Midbrain (tissue), 1 donor: ENCODE measurements at places on chromosomes 6 and 20.

GRCh38 chr6:111722179-111722731, 116.6 kb upstream of the TRAF3IP2 start:
- DNase-seq: no peak

DNA sequence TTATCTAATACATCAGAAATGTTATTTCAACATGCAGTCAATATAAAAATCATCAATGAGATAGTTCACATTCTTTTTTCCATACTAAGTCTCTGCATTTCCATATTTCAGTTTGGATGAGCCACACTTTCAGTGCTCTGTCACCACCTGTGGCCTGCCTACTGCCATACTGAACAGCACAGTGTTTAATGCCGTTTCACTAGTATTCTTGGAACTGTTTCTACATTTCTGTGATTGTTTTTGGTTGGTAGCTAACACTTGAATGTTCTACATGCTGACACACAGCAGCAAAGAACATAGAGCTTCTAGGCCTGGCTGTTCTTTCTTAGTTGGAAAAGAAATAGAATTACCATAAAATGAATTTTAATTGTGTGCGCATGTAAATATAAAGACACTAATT, 61.4 kb upstream of the KIF25 start:
- DNase-seq: no peak

DNA sequence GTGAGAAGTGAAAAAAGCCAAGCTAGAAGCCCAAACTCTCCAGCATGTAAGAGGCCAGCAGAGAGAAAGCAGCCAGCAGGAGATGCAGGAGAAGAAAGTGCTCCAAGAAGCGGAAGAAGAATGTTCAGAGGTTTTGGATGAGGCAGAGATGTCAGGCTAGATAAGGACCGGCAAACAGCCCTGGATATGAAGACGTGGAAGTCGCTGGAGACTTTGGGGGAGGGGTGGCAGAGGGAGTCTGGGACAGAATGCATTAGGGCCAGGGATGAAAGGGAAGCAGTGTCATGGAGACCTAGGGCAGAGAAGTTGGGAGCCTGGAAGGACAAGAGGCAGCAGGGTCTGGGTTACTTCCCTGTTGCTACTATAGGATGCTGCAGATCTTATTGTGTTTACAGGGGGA, 5.3 kb upstream of the SCUBE3 start:
- DNase-seq: no peak

DNA sequence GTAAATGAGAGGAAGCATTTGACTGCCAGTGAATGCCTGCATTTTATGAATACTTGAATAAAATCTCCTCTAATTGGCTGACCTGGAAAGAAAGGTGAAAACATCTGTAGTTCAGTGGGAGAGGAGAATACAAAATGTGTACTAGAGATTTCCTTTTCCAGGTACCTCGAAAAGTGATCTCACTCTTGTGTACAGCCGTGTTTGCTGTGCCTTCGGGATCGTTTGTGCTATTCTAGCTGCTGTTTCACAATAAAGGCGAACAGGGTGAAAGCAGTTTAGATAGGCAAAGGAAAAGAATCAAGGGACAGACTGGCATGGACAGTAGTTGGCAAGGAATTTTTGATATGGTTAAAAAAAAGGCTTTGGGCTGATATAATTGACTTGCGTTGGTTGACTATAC, 112.3 kb downstream of the ARID1B start:
- no peak for DNase-seq

DNA sequence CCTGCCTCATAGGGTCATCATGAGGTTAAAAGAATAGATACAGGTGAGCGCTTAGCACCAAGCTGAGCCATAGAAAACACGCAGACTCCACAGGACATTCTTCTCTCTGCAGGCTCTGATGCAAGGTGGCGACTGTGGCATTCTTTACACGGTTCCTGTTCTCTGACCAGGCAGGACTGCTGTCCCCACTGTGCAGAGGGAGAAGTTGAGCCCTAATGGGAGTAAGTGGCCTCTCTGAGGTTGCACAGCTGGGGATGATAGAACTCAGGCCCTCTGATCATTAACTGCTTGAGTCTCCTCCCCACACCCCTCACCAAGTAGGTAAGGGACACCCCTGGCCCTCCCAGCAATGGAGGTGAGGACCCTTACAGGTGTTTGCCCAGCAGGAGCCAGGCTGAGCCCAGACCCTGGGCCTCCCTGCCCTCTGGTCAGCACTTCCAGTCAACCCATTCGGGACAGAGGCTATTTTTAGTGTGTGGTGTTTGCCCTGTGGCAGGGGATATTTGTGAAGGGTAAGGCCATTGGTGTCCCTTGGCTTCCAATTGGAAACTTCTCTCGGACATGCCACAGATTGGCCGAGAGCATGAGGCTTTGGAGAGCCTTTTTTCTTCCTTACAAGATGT, 116.8 kb downstream of the VEGFA start:
- no peak for DNase-seq

GRCh38 chr6:71768356-71768755, 118.0 kb upstream of the RIMS1 start:
- no peak for DNase-seq

DNA sequence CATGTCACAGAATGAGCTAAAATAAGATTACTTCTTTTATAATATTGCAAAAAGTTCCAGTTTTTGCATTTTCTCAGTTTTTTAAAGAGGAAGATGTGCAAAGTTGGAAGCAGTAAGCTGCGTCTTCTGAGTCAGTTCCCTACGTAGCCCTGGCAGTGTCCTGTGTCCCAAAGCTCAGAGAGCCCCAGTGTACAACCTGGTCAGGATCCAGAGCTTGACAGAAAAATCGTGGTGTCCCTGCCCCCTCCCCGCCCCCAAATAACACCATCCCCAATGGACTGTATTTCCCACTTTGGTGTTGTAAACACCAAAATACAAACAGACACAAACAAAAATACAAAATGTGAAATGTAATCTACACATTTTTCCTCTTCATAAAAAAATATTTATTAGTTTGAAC, 4.6 kb downstream of the SLC2A4RG start:
- DNase-seq: no peak
